Left renal pelvis (tissue), 4 donors: ENCODE measurements at places on chromosomes 7 and 10. TPM values are rescaled to one million over a fixed set of nuclear protein-coding genes. Genes with fewer than 3 reads are reported as not detected.

DNA sequence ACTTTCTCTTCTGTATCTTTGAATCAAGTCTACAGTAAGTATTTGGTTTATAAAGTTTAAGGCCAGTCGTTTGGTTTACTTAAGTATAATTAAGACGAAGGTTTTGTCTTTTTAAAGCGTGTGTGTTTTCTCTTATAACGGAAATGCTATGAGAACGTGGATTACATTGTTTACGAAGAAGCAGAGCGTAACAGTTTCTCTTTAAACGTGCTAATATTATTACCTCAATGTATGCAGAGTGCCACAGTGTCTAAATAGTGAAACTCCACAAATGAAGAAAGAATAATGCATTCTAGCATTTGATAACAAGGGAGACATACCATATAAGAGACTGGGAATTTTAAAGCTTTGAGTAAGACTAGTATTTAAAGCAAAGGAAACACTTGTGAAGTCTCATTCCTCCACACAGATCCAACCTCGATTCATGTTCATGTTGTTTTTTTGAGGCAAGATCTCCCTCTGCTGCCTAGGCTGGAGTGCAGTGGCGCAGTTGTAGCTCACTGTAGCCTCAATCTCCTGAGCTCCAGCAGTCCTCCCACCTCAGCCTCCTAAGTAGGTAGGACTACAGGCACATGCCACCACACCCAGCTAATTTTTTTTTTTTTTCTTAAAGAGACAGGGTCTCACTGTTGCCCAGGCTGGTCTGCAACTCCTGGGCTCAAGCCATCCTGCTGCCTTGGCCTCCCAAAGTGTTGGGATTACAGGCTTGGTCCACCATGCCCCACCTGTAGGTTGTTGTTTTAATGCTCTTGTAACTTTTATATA is 75.1 kb downstream of the ANKRD61 start:
- DNase-seq: no peak

The ZCCHC24 gene
- polyA plus RNA-seq: 21.4 TPM

DNA sequence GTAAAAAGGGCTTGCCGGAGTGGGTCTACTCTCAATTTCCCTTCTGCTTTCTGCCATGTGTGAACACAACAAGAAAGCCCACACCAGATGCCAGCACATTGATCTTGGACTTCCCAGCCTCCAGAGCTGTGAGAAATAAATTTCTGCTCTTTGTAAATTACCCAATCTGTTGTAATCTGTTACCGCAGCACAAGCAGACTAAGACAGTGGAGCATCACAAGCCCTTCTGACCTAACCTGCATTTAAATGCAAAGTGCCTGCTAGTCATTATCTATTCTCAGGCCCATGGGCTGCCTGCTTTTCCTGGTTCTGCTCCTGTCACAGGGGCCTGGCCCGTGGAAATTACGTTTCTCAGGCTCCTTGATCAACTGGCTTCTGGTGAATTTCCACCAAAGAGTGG is 199.3 kb upstream of the AUTS2 start:
- no peak for DNase-seq

The DENND2A gene
- 38.7 TPM for polyA plus RNA-seq

GRCh38 chr7:20227291-20227795 is 10.2 kb upstream of the MACC1 start:
- DNase-seq: no peak

DNA sequence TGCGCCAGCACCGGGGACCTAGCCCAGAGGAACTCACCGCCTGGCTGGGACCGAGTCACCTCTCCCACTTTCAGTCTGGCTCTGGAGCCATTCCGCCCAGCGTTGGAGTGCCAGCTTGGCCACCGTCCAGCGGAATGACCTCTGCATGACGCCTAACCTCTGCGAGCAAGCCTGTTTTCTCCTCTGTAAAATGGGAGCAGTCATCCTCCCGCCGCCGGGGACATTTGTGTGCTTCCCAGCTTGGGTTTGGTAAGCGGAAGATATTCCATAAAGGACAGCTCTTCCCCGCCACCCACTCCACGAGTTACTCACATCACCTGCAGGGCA is 1.3 kb upstream of the ZCCHC24 start:
- DNase-seq: no peak

The SFR1 gene
- 8.4 TPM for polyA plus RNA-seq
